ENCODE measurements at places on chromosomes 4 and X.

GRCh38 chrX:100405424-100405823, 4.6 kb downstream of the PCDH19 start:
- no peak for DNase-seq

DNA sequence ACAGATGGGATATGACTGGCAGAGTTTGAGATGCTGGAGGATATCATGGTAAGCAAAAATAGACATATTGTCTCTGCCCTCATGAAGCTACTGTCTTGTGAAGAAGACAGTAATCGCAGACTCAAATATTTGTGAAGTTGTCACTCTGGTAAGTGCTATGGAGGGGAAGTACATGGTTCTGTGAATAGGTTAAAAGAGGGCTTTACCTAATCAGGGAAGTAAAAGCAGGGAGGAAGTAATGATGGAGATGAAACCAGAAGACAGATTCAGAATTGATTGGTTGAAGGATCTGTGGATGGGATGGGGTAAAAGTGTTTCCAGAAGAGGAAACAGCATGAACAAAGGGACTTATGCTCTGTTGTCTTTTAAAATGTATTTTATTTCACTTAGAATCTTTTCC, 19.3 kb upstream of the MAGED1 start:
- DNase-seq = no peak

DNA sequence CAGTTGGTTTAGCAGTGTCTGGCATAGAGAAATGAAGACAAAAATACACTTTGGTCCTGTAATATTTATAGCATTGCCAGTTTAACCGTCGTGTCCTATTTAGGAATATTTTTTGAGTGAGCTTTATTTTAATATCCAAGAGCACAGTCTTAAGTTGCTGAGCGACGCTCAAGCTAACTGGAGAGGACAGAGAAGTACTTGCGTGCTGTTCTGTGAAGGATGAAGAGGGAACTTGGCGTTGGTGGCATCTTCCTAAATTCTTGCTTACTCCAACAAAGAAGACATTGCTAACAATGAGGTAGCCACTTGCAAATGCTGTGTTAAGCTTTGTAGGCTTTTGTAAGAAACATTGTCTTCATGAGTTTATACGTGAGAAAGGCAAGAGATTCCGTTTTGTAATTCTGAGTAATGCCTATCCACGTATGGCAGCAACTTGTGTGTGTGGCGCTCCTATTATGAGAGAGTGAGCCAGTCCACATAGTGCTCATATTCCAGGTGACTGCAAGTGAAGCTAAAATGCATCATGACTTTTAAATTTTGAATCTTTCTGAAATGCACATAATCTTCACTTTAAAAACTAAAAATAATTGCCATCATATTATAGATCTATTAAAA, 50.6 kb downstream of the SYNPO2 start:
- no peak for DNase-seq

GRCh38 chr4:4758681-4759080, 100.8 kb upstream of the MSX1 start:
- DNase-seq = no peak

DNA sequence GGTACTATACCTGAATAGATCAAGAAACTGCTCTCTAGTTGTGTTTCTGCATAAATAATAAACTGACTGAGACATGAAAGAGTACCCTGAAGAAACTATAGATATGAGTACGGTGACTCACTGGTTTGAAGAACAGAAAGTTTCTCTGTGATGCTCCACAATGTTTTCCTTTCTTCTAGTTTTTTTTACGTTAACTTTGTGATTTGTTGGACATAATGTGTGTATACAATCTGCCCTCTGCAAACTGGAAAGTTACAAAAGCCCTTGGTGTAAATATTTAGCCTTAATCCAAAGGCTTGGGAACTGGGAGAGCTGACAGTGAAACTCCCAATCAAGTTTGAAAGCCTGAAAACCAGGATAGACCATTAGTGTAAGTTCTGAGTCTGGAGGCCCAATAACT, 31.6 kb upstream of the PAPSS1 start:
- DNase-seq = no peak

- no peak for DNase-seq
These were observed 1068.4 kb downstream of the PCDH18 start for GRCh38 chr4:136463941-136464340.

DNA sequence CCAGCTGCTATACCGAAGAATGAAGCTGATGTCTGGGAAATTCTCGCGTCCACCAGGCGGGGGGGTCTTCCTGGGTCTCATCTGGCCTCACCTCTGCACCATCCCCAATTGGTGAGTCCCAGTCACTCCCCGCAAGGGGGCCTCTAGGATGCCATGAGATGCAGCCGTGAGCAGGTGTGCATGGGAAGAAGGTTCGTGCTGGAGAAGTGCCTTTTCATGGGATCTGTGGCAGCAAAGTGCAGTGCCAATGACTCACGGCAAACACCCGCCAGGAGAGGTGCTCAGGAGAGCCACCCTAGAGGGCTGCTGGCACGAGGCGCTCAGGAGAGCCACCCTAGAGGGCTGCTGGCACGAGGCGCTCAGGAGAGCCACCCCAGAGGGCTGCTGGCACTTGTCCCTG, 55.1 kb downstream of the CPZ start:
- DNase-seq = no peak

- no peak for DNase-seq
These were observed 1.2 kb downstream of the USP46 start for GRCh38 chr4:52657618-52658501.

DNA sequence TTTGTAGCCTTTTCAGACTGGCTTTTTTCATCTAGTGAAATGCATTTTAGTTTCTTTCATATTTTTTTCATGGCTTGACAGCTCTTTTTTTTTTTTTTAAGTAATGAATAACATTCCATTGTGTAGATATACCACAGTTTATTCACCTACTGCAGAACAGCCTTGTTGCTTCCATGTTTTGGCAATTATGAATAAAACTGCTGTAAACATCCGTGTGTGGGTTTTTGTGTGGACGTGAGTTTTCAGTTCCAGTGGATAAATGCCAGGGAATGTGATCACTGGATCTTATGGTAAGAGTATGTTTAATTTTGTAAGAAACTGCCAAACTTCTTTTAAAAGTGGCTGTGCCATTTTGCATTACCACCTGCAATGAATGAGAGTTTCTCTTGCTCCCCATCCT, 160.8 kb downstream of the SOWAHB start:
- no peak for DNase-seq

DNA sequence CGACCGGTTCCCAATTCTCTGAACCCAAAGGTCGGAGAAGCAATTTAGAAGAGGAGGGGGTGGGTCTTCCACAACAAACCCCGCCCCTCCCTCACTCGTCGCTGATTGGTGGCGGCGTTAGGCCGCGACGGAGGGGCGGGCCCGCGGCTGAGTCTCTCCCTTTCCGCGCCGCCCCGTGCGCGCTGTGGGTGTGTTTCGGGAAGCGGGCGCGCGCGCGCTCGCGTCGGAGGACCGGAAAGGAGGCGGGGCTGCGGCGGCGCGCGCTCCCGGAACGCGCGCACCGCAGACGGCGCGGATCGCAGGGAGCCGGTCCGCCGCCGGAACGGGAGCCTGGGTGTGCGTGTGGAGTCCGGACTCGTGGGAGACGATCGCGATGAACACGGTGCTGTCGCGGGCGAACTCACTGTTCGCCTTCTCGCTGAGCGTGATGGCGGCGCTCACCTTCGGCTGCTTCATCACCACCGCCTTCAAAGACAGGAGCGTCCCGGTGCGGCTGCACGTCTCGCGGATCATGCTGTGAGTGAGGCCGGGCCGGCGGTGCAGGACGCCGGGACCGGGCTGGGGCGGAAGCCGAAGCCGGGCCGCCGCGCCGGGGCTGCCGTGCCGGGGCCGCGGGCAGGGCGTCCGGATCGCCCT, at the start of gene SPCS3:
Gene SPCS3 (plus strand): TSS at position 263 of the 636 bp plus-strand sequence. CDS start 111 bp downstream, at position 374.
- peak; percentile 96 for DNase-seq
